ENCODE measurements at places on chromosomes 11 and 22.

GRCh38 chr11:73538381-73538872 lies 59.5 kb downstream of the FAM168A start:
- DNase-seq, result no peak
- peaks cover 20% of the 10 kb centered on the region for H3K4me1 ChIP-seq
- H3K36me3 ChIP-seq, result peaks cover 3% of the 10 kb centered on the region
- no peaks in the 10 kb centered on the region for H3K27me3 ChIP-seq
- peak overlapping the region; percentile 82 for H3K27ac ChIP-seq

GRCh38 chr11:8597182-8597581 lies 3.2 kb upstream of the STK33 start:
- H3K4me3 ChIP-seq, result no peak overlapping the region
- peaks cover 42% of the 10 kb centered on the region for H3K27me3 ChIP-seq
- no peak for DNase-seq

GRCh38 chr22:48257685-48258055 lies 1495.2 kb downstream of the TBC1D22A start:
- no peak overlapping the region for H3K4me3 ChIP-seq
- H3K27me3 ChIP-seq, result no peaks in the 10 kb centered on the region
- H3K27ac ChIP-seq, result no peak overlapping the region
- H3K4me1 ChIP-seq, result no peaks in the 10 kb centered on the region

- H3K36me3 ChIP-seq, result no peaks in the 10 kb centered on the region
- peaks cover 5% of the 10 kb centered on the region for H3K27me3 ChIP-seq
Observed at GRCh38 chr22:32819120-32819519, 17.6 kb downstream of the TIMP3 start.

- peak overlapping the region; percentile 85 for H3K27ac ChIP-seq
- H3K27me3 ChIP-seq, result no peaks in the 10 kb centered on the region
- H3K4me3 ChIP-seq, result peak overlapping the region; percentile 15
- peaks cover 4% of the 10 kb centered on the region for H3K36me3 ChIP-seq
Observed at GRCh38 chr11:61163714-61164605, 2.7 kb upstream of the VPS37C start.

DNA sequence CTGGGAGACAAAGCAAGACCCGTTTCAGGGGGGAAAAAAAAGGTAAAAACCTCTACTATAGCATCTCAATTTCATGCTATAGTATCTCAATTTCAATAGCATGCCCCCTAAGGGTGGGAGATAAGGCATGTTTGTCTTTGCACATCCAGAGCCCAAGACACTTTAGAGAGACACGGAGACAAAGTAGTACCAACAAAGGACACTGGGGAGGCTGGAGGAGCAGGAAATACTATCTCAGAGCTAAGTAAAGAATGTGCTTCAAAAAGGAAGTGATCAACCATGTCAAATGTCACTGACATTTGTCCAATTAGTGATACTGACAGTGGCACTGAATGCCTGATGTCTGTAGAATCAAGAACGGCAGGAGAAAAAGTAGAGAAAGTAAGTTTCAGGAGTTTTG lies 68.6 kb downstream of the RRAS2 start:
- H3K4me3 ChIP-seq, result no peak overlapping the region
- no peak for DNase-seq
- H3K27ac ChIP-seq, result no peak overlapping the region
- no peaks in the 10 kb centered on the region for H3K27me3 ChIP-seq
- H3K36me3 ChIP-seq, result peaks cover 60% of the 10 kb centered on the region

DNA sequence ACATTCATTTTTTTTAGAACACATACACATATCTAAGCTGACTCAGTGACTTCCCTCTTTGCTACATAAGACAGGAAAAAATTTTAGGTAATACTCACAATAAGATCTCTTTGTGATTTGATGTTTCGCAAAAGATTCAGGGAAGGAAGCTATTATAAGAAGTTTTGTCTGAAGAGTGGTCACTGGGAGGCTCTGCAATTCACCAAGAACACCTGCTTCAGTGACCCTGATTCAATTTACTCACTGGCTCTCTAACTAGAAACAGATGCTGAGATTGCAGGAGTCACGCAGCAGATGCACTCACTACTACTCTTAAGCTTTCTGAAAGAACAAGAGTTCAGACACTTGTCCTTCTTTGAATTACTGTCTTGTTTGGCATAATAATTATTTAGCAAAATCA lies 193.6 kb upstream of the DDI1 start:
- H3K27me3 ChIP-seq, result no peaks in the 10 kb centered on the region
- H3K4me3 ChIP-seq, result no peak overlapping the region
- H3K36me3 ChIP-seq, result no peaks in the 10 kb centered on the region
- no peak for DNase-seq

- H3K27ac ChIP-seq, result no peak overlapping the region
- no peak overlapping the region for H3K4me3 ChIP-seq
- no peaks in the 10 kb centered on the region for H3K4me1 ChIP-seq
Observed at GRCh38 chr11:55497068-55497467, 57.2 kb upstream of the OR4C15 start.

- no peak for DNase-seq
- H3K36me3 ChIP-seq, result no peaks in the 10 kb centered on the region
- no peak overlapping the region for H3K4me3 ChIP-seq
- no peaks in the 10 kb centered on the region for H3K27me3 ChIP-seq
- no peaks in the 10 kb centered on the region for H3K4me1 ChIP-seq
- H3K27ac ChIP-seq, result no peak overlapping the region
Observed at GRCh38 chr11:130043575-130043974, 26.1 kb upstream of the APLP2 start.

DNA sequence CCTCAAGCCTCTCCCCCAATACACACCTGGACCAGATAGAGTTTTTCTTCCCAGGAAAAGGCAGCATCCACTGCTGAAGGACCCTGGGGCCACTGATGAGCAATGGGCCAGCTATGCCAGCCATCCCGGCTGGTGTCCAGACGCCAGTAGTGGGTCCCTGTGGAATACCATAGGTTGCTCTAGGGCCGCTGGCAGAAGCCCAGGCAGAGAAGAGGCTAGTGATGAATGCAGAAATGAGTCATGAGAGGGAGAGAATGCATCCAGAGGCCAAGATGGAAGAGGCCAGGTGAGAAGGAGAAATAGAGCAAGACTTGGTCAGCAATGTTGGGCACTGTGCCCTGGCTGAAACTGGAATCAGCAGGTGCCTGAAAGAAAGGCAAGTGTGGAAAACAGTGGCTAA lies 8.9 kb downstream of the HPX start:
- H3K36me3 ChIP-seq, result no peaks in the 10 kb centered on the region
- H3K4me3 ChIP-seq, result no peak overlapping the region
- no peak for DNase-seq
- peaks cover 7% of the 10 kb centered on the region for H3K27me3 ChIP-seq
- no peak overlapping the region for H3K27ac ChIP-seq
- H3K4me1 ChIP-seq, result peaks cover 6% of the 10 kb centered on the region

DNA sequence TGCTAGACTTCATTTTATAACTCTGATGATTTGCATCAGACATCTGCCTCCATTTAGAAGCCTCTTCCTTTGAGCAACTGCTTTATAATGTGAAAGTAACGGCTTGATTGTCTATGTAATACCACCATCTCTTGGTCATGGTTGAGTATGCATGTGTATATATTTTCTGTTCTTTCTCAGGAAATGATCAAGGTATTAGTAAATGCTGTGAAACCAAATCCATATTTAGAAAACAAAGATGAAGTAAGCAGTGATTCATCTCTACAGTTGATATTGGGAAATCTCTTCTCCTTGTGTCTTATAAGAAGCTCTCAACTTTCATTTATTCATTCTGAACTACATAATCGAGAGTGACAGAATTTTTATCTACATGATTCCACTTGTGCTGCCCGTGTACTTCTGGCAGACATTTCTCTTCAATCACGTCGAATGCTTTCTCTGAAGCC lies 104.6 kb upstream of the ANO3 start:
- no peak for DNase-seq
- H3K4me3 ChIP-seq, result no peak overlapping the region
- H3K27ac ChIP-seq, result no peak overlapping the region
- no peaks in the 10 kb centered on the region for H3K4me1 ChIP-seq

- no peak for DNase-seq
- H3K27ac ChIP-seq, result no peak overlapping the region
- no peaks in the 10 kb centered on the region for H3K4me1 ChIP-seq
- no peak overlapping the region for H3K4me3 ChIP-seq
- no peaks in the 10 kb centered on the region for H3K27me3 ChIP-seq
- H3K36me3 ChIP-seq, result no peaks in the 10 kb centered on the region
Observed at GRCh38 chr11:106397787-106398501, 320.5 kb downstream of the AASDHPPT start.

DNA sequence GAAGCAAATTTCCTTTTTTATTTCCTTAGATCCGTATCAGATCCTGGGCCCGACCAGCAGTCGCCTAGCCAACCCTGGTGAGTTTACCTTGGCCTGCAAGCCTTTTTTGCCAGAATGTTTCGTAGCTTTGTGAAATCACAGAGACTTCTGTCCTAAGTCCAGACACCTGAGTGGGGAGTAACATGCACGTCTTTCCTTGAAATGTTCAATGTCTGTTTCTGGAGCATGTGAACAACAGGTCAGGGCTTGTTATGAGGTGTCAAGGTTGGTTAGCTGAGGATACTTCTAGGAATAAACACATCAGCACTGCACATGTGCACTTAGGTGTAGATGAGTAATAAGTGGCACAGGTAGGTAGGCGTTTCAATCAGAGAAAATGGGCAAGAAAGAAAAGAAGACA lies 58.0 kb downstream of the KCNJ1 start:
- no peak overlapping the region for H3K4me3 ChIP-seq
- no peak for DNase-seq
- H3K36me3 ChIP-seq, result peaks cover 56% of the 10 kb centered on the region
- peaks cover 39% of the 10 kb centered on the region for H3K4me1 ChIP-seq
- peak overlapping the region; percentile 66 for H3K27ac ChIP-seq
- H3K27me3 ChIP-seq, result no peaks in the 10 kb centered on the region

DNA sequence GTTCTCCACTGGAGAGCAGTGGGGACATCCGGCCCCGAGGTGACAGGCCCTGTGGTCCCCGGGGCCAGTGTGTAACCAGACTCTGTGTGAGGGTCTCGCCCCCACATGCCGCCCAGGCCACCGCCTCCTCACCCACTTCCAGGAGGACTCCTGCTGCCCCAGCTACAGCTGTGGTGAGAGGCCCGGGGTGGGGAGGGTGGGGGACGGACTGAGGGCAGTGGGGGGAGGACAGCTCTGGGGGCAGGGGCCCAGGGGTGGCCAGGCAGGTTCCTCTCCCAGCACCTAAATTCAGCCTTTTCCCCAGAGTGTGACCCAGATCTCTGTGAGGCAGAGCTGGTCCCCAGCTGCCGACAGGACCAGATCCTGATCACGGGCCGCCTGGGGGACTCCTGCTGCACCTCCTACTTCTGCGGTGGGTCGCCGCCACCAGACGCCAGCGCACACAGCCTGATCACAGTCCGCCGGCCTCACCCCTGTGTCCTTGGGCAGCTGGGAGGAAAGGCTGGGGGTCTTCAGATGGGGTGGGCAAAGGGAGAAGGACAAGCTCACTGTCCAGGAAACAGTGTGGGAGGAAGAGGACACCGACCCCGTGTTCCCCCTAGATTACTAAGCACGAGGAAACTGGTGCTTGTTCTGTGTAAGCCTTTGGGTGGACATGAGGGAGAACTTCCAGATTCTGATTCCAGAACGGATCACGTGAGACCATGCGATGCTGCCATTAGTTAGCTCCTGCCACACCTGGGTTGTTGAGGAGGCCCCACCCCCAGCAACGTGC lies 84.4 kb upstream of the MYOD1 start:
- H3K27me3 ChIP-seq, result peaks cover 2% of the 10 kb centered on the region
- H3K27ac ChIP-seq, result no peak overlapping the region
- DNase-seq, result no peak
- no peaks in the 10 kb centered on the region for H3K4me1 ChIP-seq
- H3K36me3 ChIP-seq, result no peaks in the 10 kb centered on the region

- H3K27me3 ChIP-seq, result peaks cover 3% of the 10 kb centered on the region
- no peak for DNase-seq
- no peaks in the 10 kb centered on the region for H3K4me1 ChIP-seq
- H3K36me3 ChIP-seq, result peaks cover 3% of the 10 kb centered on the region
- H3K4me3 ChIP-seq, result no peak overlapping the region
- no peak overlapping the region for H3K27ac ChIP-seq
Observed at GRCh38 chr11:47051217-47051616, 114.7 kb downstream of the CSTPP1 start.

All from activated T-helper 1 cell treated with anti-CD3 and anti-CD28 coated beads, Interleukin-12 subunit alpha, Interleukin-12 subunit beta, Interleukin-2, Interleukin-4 antibody, amounts not matched to agents 30 ng/mL and 10 ng/mL and 1 ng/mL, durations not matched to agents 14 hours and 24 hours and 36 hours (primary cell).